ENCODE measurements at places on chromosomes 2 and 18.

- DNase-seq = no peak
Measured at GRCh38 chr18:48954886-48955819, 4.4 kb upstream of the SMAD7 start.

DNA sequence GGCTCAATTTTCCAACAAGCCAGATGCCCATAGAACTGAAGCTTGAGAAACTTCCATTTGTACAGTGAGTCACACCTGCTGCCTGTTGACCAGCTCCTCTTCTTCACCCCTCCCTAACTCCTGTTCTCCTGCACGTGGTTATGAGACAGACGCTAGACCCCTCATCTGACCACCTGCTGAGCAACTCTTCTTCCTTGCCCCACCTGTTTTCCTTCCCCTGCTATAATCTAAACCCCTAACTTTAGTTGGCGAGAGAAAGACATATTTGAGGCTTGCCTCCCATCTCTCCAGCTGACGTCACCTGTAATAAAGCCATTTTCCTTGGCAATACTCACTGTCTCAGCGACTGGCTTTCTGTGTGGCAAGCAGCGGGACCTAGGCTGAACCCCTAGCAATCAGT, 22.3 kb upstream of the ITM2C start:
- no peak for DNase-seq

DNA sequence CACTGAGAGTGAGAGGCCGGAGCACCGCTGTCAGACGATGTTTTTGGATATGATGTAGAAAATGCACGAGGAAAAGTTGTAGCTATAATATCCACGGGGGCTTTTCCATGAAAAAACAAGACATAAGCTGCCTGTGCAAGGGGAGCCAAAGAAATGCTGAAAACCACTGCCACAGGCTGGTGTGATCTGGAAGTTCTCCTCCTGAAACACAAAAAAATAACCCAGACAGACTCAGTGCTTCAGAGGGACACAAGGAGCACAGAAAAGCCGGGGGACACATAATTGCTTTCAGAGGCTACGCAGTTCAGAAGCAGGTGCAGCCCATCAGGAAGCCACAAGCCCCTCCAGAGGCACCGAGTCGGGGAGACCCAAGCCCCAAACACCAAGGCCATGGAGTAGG, 98.2 kb downstream of the ZNF516 start:
- no peak for DNase-seq

DNA sequence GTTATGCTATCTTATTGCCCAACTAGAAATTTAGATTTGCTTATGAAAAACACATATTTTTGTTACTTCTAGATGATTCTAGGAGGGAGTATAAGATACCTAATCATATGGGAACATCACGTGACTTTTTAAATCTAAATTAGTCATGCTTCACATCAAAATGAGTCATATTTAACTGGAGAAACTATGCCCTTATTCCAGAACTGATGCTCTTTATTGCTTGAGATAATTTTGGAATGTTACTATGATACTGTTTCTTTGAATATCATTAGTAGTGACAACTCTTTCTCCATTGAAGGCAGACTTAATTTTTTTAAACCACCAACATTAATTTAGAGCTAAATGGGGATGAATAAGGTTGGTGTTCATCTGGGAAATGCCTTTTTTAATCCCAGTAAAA, 19.9 kb upstream of the ELAC1 start:
- no peak for DNase-seq
